ENCODE measurements at places on chromosomes 1 and 21. TPM values are rescaled to one million over a fixed set of nuclear protein-coding genes. Genes with fewer than 3 reads are reported as not detected.

EEIG2 gene
- 20.1 TPM for total RNA-seq

DNA sequence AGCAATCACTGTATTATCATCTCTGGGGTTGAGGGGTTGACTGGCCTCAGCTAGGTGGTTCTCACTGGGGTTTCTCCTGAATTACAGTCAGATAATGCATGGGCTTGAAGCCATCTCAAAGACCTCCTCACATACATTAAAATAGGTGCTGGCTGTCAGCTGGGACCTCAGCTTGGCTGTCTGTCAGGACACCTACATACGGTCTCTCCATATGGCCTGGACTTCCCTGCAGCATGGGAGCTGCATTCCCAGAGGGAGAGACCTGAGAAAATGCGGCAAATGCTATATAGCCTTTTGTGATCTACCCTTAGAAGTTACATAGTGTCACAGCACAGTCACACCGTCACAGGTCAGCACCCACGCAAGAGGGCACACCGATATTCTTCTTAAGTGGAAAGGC is 93.6 kb downstream of the TSEN15 start:
- no peak for DNase-seq

DNA sequence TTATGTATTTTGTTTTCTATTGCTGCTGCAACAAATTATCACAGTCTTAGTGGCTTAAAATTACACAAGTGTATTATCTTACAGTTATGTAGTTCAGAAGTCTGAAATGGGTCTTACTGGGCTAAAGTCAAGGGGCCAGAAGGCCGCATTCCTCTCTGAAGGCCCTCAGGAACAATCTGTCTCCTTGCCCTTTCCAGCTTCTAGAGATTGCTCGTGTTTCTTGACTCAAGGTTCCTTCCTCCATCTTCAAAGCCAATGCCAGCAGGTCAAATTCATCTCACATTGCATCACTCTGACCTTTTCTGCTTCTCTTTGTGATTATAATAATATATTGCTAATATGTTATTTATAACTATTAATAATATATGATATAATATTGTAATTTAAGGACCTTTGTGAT is 97.1 kb downstream of the DIRAS3 start:
- no peak for DNase-seq

LCE1D gene
- not detected for total RNA-seq

DNA sequence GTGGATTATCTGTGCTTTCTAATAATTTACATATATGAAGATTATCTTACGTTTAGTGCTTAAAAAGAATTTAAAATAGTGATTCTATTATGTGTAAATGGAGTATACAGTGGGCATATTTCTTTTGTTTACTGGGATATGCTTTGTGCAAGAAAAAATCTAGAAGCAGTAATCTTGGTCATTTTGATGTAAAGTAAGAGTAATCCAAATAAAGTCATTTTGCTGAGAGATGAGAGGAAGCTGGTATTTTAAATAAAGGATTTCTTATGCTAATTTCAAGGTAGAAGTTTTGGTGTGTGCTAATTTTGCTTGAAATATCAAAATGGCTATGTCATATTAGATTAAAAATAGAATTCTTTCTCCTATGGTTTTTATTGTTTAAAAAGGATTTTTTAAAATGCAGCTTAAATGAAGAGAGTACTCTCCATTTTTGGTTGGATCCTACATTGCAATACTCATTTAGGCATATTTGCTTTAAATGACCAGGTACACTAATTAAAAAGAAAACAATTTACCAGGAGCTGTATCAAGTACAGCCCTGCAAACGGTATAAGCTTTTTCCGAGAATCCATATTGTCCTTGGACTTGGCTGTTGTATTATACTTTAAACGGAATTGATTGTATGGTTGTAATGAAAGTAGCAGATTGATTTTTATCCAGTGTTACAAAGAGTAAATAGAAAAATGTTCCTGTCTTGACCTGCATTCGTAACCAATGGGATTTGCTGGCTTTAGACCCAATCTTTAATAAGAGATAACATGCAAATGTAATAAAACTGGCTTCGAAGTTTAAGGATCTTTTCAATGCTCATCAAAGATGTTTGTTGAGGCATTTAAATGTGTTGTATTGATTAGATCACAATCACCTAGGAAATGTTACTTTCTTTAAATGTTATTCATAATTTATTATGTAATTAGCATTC is 574.7 kb downstream of the USP25 start:
- no peak for DNase-seq

SPRR2G gene
- not detected for total RNA-seq

GRCh38 chr21:31550070-31550469 is 109.4 kb upstream of the SOD1 start:
- DNase-seq: no peak

GRCh38 chr1:210624722-210625121 is 296.0 kb downstream of the HHAT start:
- DNase-seq: no peak

DNA sequence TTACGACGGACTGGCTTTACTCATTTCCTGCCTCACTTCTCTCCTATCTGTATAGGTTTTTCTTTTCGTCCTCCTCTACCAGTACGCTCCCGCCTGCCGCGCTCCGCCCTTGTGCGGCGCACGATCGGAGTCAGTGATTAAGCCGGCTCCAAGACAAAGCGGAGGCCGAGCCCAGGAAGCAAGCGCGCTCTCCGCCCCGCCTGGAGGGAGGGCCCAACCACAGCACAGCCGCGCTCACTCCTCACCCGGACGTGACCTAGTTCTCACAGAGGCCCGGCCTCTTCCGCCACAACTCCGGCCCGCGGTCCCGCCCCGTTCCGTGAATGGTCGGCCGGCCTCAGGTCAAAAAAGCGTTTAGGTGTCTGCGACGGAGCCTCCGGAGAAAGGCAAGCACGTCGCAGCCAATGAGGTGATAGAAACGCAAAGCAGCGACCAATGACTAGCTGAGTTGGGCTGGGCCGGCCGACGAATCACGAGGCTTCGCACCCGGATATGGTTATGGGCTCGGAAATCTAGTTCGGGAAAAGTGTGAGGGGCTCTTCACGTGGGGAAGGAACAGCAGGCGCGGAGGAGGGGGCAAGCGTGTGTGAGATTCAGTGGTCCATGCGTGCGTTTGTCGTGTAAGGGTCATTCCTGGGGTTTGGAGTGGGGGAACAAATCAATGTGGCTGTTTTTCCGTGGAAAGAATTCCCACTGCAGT is at the start of gene METTL13:
TSS of gene METTL13 (plus strand) at position 485 of the 700 bp plus-strand sequence. CDS start 308 bp downstream, outside the sequence.
- peak; percentile 98 for DNase-seq

DNA sequence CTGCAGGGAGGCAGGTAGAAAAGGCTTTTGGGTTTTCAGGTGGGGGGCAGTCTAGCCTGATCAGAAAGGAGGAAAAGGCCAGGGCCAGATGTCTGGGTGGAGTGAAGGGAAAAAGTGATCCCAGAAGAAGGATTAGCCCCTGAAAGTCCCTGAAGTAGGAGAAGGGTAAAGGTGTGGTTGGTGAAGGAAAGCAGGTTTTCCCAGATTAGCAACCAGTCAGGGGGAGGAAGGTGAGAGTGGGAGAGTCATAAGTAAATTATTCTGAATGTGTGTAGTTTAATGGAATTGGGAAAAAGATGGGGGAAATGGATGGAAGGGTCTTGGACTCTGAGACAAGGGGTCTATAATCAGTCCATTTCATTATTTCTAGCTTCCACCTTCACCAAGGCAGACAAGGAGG is 647 bp upstream of the SPRR1A start:
- no peak for DNase-seq

- DNase-seq: no peak
Observed at GRCh38 chr1:17633654-17634053, 94.2 kb downstream of the ARHGEF10L start.

- peak; percentile 92 for DNase-seq
Observed at GRCh38 chr1:1290238-1290731, 10.0 kb downstream of the SCNN1D start.

- DNase-seq: no peak
Observed at GRCh38 chr1:200673952-200674823, 4.5 kb upstream of the DDX59 start.

OR2L3 gene
- not detected for total RNA-seq

DNA sequence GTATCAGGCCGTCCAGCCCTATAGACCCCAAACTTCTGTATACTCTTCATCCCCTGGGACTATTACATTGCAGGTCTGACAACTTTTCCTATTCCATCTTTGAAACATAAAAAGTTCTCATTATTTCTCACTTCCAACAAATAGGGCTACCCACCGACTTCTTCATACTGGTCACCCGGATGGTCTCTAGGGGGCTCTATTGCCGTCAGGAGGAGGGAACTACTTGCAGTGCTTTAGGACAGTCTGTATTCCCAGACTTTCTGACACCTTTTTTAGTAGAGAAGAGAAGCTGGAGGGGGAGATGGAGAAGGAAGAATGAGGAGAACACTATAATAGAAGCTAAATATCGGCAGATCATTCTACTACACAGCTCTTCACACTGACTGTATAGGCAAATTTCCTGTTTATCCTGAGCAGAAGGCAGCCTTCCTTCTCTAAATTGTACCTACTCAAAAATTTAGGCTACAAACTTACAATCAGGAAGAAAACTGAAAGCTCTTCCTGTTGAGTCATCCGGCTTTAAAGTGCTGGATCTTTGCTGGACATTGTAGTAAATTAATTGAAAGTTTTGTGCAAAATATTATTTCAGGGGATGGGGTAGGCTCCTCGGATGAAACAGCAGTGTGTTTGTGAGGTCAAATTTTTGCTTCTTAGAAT is 54.6 kb downstream of the CDC7 start:
- DNase-seq: peak; percentile 37

MSH4 gene
- 0.22 TPM for total RNA-seq

GRCh38 chr1:11525151-11525505 is 46.2 kb downstream of the DISP3 start:
- no peak for DNase-seq

GRCh38 chr1:15852036-15852827 is 4.7 kb downstream of the SPEN start:
- no peak for DNase-seq

PGLYRP4 gene
- not detected for total RNA-seq

DNA sequence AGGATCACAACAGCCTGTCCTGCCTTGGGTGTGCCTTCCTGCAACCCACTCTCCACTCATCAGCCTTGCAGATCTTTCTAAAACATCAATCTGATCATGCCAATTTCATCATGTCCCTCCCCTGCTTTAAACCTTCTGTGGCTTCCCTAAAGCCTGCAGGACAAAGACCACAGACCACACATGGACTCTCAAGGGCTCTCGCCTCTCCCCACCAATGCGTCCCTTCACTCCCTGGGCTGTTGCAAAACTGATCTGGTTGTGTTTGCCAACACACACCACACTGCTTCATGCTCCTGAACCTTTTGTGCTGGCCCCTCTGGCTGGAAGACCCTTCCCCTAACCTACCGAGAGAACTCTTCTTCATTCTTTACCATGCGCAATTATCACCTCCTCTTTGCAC is 72.4 kb downstream of the ITPKB start:
- DNase-seq: no peak

CD247 gene
- total RNA-seq: 2.2 TPM

DNA sequence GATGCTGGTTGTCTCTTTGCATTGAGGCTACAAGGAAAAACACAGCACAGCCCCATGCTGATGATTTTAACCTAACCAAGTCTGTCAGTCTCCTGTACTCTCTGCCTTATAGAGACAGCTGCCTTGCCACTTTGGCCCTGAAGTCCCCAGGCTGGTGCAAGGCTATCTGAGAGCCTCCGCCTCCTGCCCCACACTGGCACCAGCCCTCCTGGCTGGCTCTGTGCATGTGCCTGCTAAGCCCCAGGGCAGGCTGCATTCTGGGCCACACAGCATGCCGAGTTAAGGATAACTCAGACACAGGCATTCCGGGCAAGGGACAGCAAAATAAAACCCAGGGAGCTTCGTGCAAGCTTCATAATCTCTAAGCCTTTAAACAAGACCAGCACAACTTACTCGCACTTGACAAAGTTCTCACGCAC is 910 bp downstream of the RUNX1 start:
- DNase-seq: no peak

All from H1 (cell line).